Stimulated activated CD8-positive, alpha-beta memory T cell treated with anti-CD3 and anti-CD28 coated beads, Interleukin-15, amount 100 ng/mL, for 24 hours (primary cell): ENCODE measurements at places on chromosomes 7 and 10.

- DNase-seq, result no peak
These were observed 181.8 kb upstream of the NPVF start for GRCh38 chr7:25409897-25410636.

- DNase-seq, result no peak
These were observed 142.4 kb downstream of the CUBN start for GRCh38 chr10:16987206-16987621.

DNA sequence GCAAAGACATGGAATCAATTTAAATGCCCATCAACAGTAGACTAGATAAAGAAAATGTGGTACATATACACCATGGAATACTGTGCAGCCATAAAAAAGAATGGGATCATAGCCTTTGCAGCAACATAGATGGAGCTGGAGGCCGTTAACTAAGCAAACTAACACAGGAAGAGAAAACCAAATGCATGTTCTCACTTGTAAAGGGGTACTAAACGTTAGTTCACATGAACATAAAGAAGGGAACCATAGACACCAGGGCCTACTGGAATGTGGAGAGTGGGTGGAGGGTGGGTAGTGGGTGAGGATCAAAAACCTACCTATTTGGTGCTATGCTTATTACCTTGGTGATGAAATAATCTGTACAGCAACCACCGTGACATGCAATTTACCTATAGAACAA lies 78.4 kb upstream of the GSDME start:
- no peak for DNase-seq

GRCh38 chr10:6669269-6669859 lies 89.3 kb upstream of the PRKCQ start:
- no peak for DNase-seq

DNA sequence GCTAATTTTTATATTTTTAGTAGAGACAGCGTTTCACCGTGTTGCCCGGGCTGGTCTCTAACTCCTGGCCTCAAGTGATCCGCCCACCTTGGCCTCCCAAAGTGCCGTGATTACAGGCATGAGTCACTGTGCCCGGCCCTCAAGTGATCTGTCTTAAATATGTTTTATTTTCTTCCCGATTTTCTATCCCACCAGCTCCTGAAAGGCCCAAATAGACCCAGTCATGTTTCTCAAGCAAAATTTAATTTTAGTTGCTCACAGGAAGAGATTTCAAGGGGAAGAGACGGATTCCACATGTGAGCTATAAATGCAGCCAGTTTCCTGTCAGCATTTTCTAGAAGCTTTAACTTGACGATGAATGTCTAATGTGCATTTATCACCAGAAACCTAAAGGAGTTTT lies 12.0 kb downstream of the DENND10 start:
- no peak for DNase-seq

- no peak for DNase-seq
These were observed 12.9 kb downstream of the UPP1 start for GRCh38 chr7:48101968-48102367.

- DNase-seq, result no peak
These were observed 62.7 kb downstream of the GRM3 start for GRCh38 chr7:86706406-86706805.

GRCh38 chr10:110546077-110546476 lies 21.4 kb upstream of the SMC3 start:
- no peak for DNase-seq

- DNase-seq, result no peak
These were observed 82.8 kb downstream of the MAPK8 start for GRCh38 chr10:48389272-48389671.

DNA sequence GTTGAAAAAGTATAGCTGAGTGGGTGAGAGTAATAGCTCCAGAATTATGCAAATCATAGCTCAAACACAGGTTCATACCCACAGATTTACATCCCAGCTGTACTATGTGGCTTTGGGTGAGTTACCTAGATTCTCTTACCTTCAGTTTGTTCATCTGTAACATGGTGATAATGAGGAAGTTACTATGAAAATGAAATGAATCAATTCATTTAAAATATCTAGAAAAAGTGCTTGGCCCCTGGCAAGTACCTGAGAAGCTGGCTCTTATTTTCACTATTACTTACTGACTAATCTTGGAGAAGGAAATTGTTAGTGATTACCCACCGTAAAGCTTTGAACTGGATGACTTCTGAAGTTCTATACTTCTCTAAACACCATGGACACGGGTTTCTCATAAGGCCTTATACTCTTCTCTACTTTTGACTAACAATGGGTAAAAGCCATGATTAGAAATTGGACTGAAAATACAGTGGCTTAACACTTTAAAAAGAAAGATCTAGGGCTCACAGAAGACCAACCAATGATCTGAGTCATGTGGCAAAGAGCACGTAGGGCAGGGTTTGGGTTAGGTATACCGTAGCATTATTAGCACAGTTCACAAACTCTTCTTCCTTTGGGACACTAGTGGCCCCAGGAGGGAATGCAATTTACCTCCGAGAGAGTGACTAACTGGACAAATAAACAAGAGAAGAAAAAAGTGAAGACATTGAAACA lies 149.2 kb downstream of the PLPP4 start:
- DNase-seq, result no peak

- no peak for DNase-seq
These were observed 39.7 kb upstream of the ZMYND11 start for GRCh38 chr10:95356-96115.

DNA sequence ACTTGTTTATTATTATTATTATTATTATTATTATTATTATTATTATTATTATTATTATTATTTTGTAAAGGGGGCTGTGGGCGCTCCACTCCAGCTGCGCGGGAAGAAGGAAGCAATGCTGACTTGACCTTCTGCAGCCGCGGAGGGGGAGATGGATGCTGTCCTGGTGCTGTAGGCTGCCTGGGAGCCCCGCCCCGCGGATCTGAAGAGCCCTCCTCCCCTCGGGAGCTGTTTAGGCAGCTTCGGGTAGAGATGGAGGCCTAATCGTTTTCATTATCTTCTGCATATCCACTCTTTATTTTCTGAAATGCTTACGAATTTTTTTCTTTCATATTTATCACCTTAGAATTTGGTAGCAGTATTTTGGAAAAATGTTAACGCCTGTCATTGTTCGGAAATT lies 101.2 kb upstream of the KLF6 start:
- DNase-seq, result no peak

GRCh38 chr7:94258418-94259300 lies 136.0 kb upstream of the COL1A2 start:
- DNase-seq, result no peak
